ENCODE measurements at places on chromosomes 16 and 17.

- DNase-seq = no peak
These were observed 100.5 kb downstream of the XYLT1 start for GRCh38 chr16:17370223-17370707.

DNA sequence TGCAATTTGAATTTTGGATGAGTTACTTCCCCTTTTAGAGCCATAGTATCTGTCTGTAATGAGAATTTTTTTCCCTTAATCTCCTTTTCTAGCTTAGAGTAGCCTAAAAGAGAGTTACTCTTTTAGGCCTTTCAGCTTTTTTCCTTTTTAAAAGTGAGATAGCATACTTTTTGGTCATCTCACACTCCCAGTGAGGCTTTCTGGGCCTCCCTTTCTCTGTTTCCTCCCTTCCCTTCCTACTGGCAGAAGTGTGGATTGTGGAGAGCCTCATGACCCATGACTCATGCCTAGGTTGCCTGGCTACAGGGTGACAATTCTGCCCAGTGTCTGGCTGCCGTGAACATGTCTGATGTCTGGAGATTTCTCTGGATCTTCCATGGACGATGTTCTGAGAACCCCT is 15.2 kb downstream of the KRT23 start:
- DNase-seq = no peak

GRCh38 chr17:43620581-43620980 is 41.1 kb downstream of the MEOX1 start:
- DNase-seq = no peak

GRCh38 chr17:80820331-80820730 is 171.3 kb upstream of the CHMP6 start:
- DNase-seq = no peak

GRCh38 chr17:60039114-60039846 is 39.4 kb downstream of the HEATR6 start:
- DNase-seq = no peak

GRCh38 chr16:68417711-68418301 is 30.5 kb downstream of the SMPD3 start:
- DNase-seq = peak; percentile 92

DNA sequence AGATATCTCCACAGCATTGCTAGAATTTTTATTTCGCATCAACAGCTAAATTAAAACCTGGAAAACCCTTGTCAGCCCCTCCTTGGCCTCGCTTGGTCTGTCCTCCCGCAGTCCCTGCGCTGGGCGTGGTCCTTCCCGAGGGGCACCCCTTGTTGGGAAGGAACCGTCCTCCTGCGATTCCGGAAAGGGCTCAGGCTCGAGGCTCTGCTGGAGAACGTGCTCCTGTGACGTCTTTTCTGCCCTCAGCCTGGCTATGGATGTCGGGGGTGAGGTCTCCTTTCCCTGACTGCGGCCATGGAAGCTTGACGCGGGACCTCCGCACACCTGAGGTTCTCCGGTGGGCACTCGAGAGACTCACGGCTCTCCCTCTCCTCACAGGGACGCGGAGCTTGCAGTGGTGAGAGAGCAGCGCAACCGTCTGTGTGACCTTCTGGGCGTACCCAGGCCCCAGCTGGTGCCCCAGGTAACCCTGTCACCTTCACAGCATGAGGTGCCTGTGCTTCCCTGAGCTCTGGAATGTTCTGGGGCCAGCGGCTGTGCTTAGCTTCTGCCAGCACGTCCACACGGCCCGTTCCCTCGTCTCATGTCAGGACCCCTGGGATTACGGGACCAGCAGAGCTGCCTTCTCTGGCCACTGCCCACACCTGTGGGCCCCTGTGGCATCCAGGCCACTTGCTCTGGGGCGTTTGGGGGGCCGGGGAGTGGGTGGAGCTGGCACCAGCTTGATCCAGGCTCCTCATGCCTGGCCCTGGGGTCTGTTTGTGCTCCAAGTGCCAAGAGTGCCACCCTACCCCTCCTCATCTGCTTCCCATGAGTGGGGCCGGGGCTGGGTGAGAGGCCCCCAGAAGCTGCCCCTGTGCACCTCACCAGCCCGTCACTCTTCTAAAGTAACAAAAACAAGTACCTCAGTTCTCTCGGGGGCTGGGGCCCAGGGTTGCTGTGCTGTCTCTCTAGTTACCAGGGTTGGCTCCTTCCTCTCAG is 101.5 kb upstream of the ZNF750 start:
- no peak for DNase-seq

GRCh38 chr16:72604375-72604774 is 432.4 kb upstream of the PMFBP1 start:
- DNase-seq = no peak

GRCh38 chr17:7684851-7685532 is 2.3 kb downstream of the TP53 start:
- DNase-seq = no peak
